ENCODE measurements at places on chromosomes 3 and 15.

DNA sequence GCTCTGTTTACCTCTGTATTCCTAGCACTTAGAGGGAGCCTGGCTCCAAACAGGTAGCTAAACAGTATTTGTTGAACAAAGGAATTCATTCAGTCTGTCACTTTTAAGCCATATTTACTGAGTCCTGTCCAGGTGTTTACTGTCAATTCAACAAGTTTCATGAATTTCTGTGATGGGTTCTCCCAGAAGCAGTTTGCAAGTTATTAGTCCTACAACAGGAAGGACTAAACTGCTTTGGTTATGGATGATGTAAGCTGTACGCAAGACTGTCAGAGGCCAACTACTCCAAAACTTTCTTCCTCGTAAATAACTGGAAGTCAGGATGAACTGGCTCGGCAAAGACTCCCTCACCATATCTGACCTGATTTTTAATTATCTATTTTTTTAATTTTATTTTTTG, 25.1 kb downstream of the STIMATE start:
- no peak for DNase-seq

DNA sequence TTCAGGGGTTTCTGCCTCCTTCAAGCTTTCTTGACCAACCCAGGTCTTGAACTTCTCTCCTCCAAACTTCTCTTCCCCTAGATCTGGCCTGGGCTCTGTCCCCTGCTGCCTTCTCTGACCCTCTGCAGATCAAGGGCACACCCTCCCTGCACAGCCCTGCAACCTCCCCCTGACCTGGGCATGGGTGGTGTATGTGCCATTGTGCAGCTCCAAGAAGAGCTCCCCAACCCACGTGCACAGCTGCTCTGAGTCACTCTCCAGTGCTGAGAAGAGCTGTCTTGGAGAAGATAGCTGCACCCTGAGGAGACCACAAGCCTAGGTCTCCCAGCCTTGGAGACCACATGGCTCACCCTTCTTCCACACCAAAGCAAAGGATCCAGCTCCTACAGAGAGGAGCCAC, 8.0 kb downstream of the MAN2C1 start:
- no peak for DNase-seq

GRCh38 chr3:187743195-187744141, 1.8 kb downstream of the BCL6 start:
- DNase-seq = peak; percentile 52

DNA sequence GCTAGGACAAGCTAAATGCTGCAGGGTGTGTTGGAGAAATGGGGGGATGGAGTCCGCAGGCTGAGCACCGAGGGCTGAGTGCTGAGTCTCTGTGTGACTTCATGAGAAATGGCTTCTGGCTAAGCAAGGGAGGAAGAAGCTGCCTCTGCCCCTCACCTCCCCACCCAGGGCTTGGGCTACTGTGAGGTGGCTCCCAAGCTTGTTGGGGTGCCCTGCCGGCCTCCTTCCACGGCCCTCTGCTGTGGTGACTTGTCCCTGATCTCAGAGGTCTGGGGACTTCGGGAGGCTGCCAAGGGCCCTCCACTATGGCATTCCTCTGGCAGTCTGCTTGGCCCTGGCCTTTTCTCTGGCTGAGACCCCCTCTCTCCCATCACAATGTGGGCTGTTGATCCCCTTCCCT, 30.1 kb upstream of the RAD18 start:
- DNase-seq = no peak

DNA sequence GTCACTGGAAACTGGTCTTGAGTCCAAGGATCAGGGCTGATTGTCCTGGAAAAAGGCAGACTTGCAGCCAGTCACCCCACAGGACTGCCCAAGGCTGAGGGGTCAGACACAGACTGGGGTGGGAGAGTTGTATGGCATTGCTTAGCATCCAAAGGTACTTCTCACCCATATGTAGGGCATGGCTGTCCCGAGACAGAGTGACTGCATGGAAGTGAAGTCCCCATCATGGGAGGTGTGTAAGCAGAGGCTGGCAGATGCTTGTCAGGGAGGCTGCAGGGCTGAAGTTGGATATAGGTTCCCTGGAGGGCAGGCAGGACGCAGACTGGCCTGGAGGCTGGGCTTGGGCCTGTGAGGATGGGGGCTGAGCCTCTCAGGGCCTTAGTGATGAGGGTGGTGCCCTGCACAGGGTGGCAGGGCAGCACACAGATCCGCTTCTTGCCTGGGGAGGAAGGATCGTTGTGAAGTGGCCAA, 31.1 kb downstream of the PSTPIP1 start:
- DNase-seq = no peak

- no peak for DNase-seq
These were observed 194.6 kb downstream of the GABRG3 start for GRCh38 chr15:27165590-27165989.
